Aorta (tissue), 5 donors: ENCODE measurements at places on chromosomes 7 and 10. TPM values are rescaled to one million over a fixed set of nuclear protein-coding genes. Genes with fewer than 3 reads are reported as not detected.

- DNase-seq: no peak
- H3K27ac ChIP-seq: no peak overlapping the region
- no peaks in the 10 kb centered on the region for H3K36me3 ChIP-seq
- no peaks in the 10 kb centered on the region for H3K4me1 ChIP-seq
- H3K27me3 ChIP-seq: no peaks in the 10 kb centered on the region
Measured at GRCh38 chr7:3957472-3958108, 656.5 kb downstream of the SDK1 start.

GRCh38 chr10:62710182-62710581 lies 94.3 kb upstream of the ADO start:
- no peak for DNase-seq
- H3K4me3 ChIP-seq: no peak overlapping the region
- H3K36me3 ChIP-seq: no peaks in the 10 kb centered on the region
- no peaks in the 10 kb centered on the region for H3K4me1 ChIP-seq

Gene NUPR2
- total RNA-seq: 1.1 TPM

DNA sequence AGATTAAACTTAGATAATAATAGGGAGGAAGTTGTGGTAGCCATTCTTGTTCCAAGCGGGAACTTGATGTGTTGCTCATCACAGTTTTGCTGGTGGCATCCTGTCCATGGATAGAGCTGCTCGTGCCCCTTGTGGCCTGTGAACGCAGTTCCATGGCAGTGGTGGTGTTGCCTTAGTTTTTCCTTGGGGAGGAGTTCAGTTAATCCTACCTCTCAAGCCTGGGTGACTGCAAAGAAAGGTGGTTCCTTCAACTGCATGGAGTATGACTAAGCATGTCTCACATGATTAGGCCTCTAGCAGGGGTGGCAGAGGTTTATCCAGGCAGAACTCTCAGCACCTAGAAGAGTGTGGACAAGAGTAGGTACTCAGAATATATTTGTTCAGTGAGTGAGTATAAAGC lies 99.7 kb downstream of the MAPK8 start:
- no peaks in the 10 kb centered on the region for H3K4me1 ChIP-seq
- H3K36me3 ChIP-seq: no peaks in the 10 kb centered on the region
- no peaks in the 10 kb centered on the region for H3K27me3 ChIP-seq
- H3K4me3 ChIP-seq: no peak overlapping the region
- no peak for DNase-seq

Gene MALRD1
- 2.4 TPM for total RNA-seq

DNA sequence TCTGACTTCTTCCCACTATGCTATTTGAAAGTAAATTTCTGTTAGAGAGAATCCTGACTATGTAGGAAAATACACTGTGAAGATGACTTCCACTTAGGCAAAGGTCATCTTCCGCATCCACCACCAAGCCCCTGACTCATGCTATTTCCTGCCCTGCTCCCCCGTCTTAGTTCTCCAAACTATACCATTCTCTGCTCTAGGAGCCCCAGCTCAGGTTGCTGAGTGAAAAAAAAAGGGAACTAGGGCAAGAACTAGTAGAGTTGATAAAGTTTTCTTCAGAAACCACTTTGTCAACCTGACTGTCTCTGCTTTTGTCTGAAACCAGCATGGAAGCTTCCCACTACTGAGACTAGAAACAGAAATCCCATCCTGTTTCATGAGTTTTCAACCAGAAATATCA lies 96.9 kb downstream of the EVX1 start:
- no peaks in the 10 kb centered on the region for H3K36me3 ChIP-seq
- H3K27ac ChIP-seq: no peak overlapping the region
- no peaks in the 10 kb centered on the region for H3K4me1 ChIP-seq
- no peak for DNase-seq
- H3K27me3 ChIP-seq: no peaks in the 10 kb centered on the region

Gene SFXN3
- 113 TPM for total RNA-seq
